ENCODE measurements at places on chromosomes 3 and 15.

GRCh38 chr3:73442886-73443285, 181.9 kb downstream of the PDZRN3 start:
- DNase-seq, result no peak
- H3K27ac ChIP-seq, result no peak overlapping the region
- no peaks in the 10 kb centered on the region for H3K4me1 ChIP-seq
- H3K4me3 ChIP-seq, result no peak overlapping the region
- H3K27me3 ChIP-seq, result no peaks in the 10 kb centered on the region

DNA sequence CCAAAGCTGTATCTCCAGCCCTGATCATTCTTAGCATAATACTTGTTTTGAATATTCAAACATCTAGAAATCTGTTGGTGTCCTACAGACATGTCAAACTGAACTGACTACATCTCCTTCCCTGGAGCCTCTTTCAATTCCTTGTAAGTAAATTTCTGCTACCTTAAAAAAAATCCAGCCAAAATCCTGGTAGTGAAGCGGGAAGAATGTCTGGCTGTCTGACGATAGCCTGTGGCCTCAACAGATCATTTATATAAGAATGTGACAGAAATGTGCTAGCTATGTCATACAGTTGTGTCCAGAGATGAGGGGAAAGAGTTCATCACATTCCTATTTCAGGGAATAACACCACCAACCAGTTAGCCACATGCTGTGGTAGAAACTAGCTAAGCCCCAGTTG, 18.6 kb upstream of the TM6SF1 start:
- H3K4me1 ChIP-seq, result no peaks in the 10 kb centered on the region
- H3K27me3 ChIP-seq, result no peaks in the 10 kb centered on the region
- no peak overlapping the region for H3K27ac ChIP-seq

DNA sequence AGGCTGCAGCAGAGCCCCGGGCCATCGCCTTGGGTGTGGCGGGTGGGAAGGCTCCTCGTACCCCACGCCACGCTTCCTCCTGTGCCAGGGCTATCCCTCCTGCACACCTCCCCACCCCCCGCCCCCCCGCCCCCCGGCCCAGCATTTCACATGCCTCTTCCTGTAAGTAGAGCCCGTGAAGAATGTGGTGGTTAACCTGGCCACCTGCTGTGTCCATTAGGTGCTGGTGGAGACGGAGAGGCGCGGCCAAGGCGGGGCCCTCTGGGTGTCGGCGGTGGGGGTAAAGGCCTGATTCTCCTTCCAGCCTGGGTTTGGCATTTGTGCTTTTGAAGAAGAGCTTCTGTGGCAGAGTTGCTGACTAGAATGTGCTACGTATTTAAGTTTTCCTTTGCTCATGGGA, 127.8 kb downstream of the CHDH start:
- H3K4me3 ChIP-seq, result no peak overlapping the region
- no peaks in the 10 kb centered on the region for H3K36me3 ChIP-seq
- no peaks in the 10 kb centered on the region for H3K4me1 ChIP-seq

- H3K4me1 ChIP-seq, result no peaks in the 10 kb centered on the region
- no peaks in the 10 kb centered on the region for H3K27me3 ChIP-seq
- no peak overlapping the region for H3K27ac ChIP-seq
- H3K4me3 ChIP-seq, result no peak overlapping the region
These were observed 648.7 kb upstream of the CCDC54 start for GRCh38 chr3:106728315-106729098.

DNA sequence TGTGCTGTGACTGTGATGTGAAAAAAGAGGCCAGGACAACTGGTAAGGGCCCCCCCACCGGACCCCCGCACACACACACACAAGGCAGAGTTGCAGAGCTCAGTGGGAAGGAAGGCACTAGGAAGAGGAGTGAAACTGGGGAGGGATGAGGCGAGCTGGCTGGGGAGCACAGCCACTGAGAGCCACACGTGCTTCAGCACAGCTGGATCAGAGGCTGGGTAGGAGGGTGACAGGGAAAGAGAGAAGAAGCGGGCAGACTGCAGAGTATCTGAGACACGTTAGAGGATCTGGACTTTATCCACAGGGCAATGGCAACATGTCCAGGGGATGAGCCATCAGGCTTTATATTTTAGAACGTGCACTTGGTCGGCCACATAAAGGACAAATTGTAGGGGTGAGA, 38.0 kb upstream of the TKT start:
- no peak overlapping the region for H3K4me3 ChIP-seq
- no peaks in the 10 kb centered on the region for H3K4me1 ChIP-seq
- H3K27ac ChIP-seq, result no peak overlapping the region
- peaks cover 15% of the 10 kb centered on the region for H3K36me3 ChIP-seq
- DNase-seq, result no peak
- H3K27me3 ChIP-seq, result no peaks in the 10 kb centered on the region

- DNase-seq, result no peak
- no peak overlapping the region for H3K27ac ChIP-seq
- H3K36me3 ChIP-seq, result no peaks in the 10 kb centered on the region
- no peaks in the 10 kb centered on the region for H3K4me1 ChIP-seq
These were observed 59.0 kb upstream of the SPPL2A start for GRCh38 chr15:50824514-50824913.

- H3K36me3 ChIP-seq, result no peaks in the 10 kb centered on the region
- peaks cover 10% of the 10 kb centered on the region for H3K4me1 ChIP-seq
- H3K27me3 ChIP-seq, result no peaks in the 10 kb centered on the region
- no peak for DNase-seq
- H3K4me3 ChIP-seq, result no peak overlapping the region
- no peak overlapping the region for H3K27ac ChIP-seq
These were observed 2.5 kb downstream of the CCDC80 start for GRCh38 chr3:112638327-112639020.

DNA sequence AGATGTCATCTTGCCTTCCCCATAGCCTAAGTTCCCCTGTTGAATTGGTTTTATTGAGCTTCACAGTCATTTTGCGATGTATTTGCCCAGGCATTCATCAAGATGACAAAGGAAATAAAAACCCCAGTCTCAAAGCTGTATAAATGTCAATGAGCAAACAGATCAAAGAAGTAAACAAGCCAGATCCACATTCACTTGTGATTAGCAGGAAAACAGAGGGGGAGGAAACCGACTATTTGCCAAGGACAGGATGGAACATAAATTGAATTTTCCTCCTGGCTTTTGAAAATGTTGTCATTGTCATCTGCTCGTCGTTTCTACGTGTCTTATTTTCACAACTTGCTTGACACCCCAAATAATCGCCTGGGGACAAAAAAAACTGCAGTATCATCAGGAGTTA, 83.5 kb downstream of the SV2B start:
- no peak overlapping the region for H3K4me3 ChIP-seq
- H3K36me3 ChIP-seq, result no peaks in the 10 kb centered on the region
- peaks cover 7% of the 10 kb centered on the region for H3K27me3 ChIP-seq
- DNase-seq, result no peak

GRCh38 chr3:156300371-156300770, 180.0 kb downstream of the KCNAB1 start:
- H3K4me3 ChIP-seq, result no peak overlapping the region
- H3K36me3 ChIP-seq, result no peaks in the 10 kb centered on the region
- DNase-seq, result no peak
- H3K4me1 ChIP-seq, result no peaks in the 10 kb centered on the region
- H3K27ac ChIP-seq, result no peak overlapping the region
- H3K27me3 ChIP-seq, result no peaks in the 10 kb centered on the region

GRCh38 chr3:121883507-121883906, 10.7 kb upstream of the SLC15A2 start:
- H3K27ac ChIP-seq, result no peak overlapping the region
- DNase-seq, result peak; percentile 5
- no peak overlapping the region for H3K4me3 ChIP-seq

DNA sequence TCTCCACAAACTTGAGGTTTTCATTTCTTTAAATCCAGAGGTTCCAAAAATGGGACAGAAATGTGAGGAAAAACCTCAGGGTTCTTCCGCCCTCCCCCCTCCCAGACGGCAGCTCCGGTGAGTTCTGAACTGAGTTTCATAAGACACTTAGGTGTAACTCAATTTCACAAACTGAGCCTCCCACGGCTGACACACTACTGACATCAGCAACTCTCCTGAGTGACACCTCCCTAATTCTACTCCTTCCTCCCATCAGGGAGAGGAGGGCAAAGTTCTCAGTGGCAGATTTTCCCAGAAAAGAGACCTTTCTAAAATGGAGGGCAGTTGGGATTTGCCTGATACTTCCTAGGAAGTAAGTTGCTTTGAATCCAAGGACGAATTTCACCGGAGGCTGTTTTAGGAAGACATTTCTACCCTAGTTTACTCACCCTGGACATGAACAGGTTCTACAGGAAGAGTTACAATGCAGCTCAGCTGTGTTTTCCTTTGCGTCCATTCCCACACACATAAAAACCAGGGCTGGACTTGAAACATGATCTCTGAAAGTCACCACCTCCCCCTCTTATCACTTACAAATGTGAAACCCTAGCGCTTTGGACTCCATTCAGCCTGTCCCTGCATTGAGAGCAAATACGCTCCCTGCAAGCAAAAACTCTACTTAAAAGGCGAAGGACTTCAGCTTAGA, 78.1 kb upstream of the LMOD3 start:
- no peaks in the 10 kb centered on the region for H3K27me3 ChIP-seq
- peaks cover 28% of the 10 kb centered on the region for H3K4me1 ChIP-seq
- peaks cover 8% of the 10 kb centered on the region for H3K36me3 ChIP-seq
- DNase-seq, result peak; percentile 20
- peak overlapping the region; percentile 79 for H3K27ac ChIP-seq
- H3K4me3 ChIP-seq, result peak overlapping the region; percentile 82

- H3K36me3 ChIP-seq, result peaks cover 11% of the 10 kb centered on the region
- H3K27ac ChIP-seq, result no peak overlapping the region
- DNase-seq, result no peak
- H3K4me1 ChIP-seq, result no peaks in the 10 kb centered on the region
- no peak overlapping the region for H3K4me3 ChIP-seq
These were observed 85.5 kb downstream of the FLNB start for GRCh38 chr3:58093574-58094195.

- no peaks in the 10 kb centered on the region for H3K36me3 ChIP-seq
- H3K4me1 ChIP-seq, result no peaks in the 10 kb centered on the region
- no peaks in the 10 kb centered on the region for H3K27me3 ChIP-seq
- no peak overlapping the region for H3K4me3 ChIP-seq
- H3K27ac ChIP-seq, result no peak overlapping the region
These were observed 329.9 kb downstream of the ZNF385D start for GRCh38 chr3:21421096-21421495.

DNA sequence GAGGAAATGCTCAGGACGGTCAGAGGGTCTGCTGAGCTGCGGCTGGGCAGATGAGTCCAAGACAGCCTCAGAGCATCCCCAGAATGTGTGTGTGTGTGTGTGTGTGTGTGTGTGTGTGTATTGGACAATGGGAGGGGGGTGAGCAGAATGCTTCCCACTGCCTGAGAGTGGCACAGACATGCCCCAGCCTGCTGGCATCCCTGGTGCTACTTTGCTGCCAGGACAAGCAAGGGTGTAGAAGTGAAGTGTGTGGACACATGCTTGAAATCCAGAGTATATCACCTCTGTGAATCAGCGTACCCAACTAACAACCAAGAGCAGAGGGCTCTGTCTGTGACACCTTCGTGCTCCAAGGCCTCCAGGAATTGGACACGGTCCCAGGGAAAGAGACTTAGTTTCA, 76.3 kb downstream of the SLC9A9 start:
- no peak overlapping the region for H3K27ac ChIP-seq
- no peaks in the 10 kb centered on the region for H3K27me3 ChIP-seq
- H3K36me3 ChIP-seq, result no peaks in the 10 kb centered on the region
- H3K4me3 ChIP-seq, result no peak overlapping the region
- H3K4me1 ChIP-seq, result no peaks in the 10 kb centered on the region
- no peak for DNase-seq

DNA sequence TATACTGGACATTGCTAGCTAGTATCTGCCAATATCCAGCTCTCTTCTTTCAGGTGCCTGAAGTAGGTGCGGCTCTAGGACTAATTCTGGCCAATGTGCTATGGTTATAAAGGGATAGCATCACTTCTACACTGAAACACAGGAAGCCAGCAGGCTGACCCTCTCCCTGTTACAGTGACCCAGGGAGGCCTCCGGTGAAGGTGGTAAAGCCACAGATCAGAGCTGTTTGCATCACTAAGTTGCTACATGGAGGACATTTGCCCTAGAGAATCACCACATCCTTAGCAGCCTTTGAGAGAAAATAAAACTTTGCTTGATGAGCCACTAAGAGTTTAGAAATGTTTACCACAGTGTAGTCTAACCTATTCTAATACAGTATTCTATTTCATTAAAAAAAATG, 161.4 kb downstream of the CHST2 start:
- no peaks in the 10 kb centered on the region for H3K27me3 ChIP-seq
- no peak overlapping the region for H3K27ac ChIP-seq
- no peaks in the 10 kb centered on the region for H3K4me1 ChIP-seq
- no peaks in the 10 kb centered on the region for H3K36me3 ChIP-seq
- no peak for DNase-seq

DNA sequence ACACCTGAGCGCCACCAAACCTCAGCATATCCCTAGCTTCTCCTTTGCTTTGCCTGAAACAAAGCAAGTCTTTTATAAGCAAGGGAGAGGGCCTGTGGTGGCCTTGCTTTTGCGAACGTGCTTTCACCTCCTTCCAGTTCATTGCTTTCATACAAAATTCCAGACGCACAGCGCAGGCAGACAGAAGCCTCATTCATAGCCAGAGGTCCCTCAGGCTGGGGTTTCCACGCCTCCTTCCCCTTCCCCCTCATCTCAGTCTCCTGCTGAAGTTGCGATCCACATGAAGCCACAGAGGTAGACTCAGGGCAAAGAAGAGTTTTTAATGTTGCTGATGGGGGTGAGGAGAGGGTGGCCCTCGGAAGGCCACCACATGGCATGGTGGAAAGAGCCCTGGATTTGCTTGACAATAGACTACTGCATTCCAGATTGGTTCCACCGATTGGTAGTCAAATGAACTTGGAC, 59.4 kb upstream of the FLNB start:
- H3K4me1 ChIP-seq, result no peaks in the 10 kb centered on the region
- no peak overlapping the region for H3K4me3 ChIP-seq
- DNase-seq, result no peak
- no peak overlapping the region for H3K27ac ChIP-seq

GRCh38 chr15:29799859-29800258, 22.4 kb downstream of the TJP1 start:
- H3K4me1 ChIP-seq, result no peaks in the 10 kb centered on the region
- no peaks in the 10 kb centered on the region for H3K27me3 ChIP-seq
- no peak overlapping the region for H3K4me3 ChIP-seq
- H3K27ac ChIP-seq, result no peak overlapping the region
- H3K36me3 ChIP-seq, result no peaks in the 10 kb centered on the region

DNA sequence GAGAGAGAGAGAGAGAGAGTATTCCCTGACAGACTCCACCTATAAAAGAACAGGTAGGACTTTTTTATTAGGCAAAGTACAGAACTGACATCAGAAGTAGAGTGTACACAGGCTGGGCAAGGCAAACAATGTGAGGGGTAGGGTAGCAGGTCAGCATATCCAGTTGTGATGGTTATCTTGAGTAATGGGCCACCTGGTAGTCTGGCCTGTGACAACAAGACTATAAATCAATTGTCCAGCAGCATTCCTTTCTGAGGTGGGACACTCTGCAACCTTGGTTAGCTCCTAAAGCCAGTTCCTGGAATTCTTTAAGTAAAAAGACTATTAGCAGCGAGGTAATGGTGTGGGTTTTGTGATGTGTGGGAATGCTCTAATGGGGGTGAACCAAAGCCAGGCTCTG, 14.9 kb upstream of the TMCC1 start:
- no peaks in the 10 kb centered on the region for H3K27me3 ChIP-seq
- H3K27ac ChIP-seq, result no peak overlapping the region
- no peaks in the 10 kb centered on the region for H3K36me3 ChIP-seq
- DNase-seq, result no peak
- H3K4me1 ChIP-seq, result no peaks in the 10 kb centered on the region
- no peak overlapping the region for H3K4me3 ChIP-seq

All from CD4-positive, alpha-beta memory T cell (primary cell).